ENCODE measurements at places on chromosomes 6 and 20.

GRCh38 chr6:160398674-160399271, 50.6 kb downstream of the SLC22A3 start:
- DNase-seq = peak; percentile 31

- DNase-seq = peak; percentile 34
Measured at GRCh38 chr20:7980332-7981046, 39.1 kb downstream of the TMX4 start.

DNA sequence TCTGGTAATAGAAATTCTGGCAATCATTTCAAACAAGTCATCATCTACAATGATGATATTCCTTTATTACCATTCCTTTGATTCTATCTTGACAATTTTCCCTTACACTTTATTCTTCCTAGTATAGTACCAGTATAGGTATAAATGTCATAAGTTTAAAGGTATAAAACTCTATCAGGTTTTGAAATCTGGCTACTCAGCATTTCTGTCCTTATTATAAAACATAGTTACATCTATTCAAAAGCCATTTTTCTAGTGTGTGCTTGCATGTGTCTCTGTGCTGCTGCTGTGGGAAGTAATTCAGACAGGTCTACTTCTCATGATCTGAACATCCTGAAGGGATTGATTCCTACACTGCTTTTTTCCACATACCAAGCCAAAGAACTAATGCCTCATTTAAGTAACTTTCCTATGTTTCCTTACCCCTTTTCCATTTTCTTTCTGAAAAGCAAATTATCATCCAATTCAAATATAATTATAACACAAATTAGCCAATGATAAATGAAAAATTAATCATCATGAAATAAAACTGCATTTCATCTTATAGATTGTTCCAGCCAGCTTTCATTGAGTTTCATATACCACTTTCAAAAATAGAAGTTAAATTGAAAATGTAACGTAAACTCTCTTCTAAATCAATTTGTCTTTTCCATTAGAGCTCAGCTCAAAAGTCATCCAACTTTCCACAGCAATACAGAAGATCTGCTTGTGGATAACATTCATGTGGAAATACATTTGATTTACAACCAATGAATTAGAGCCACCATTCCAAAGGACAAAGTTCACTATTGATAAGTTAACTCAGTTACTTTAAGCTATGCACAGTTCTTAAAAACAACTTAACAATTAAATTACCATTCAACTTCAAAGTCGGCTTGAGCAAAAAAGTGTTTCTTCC, 35.9 kb downstream of the COL12A1 start:
- no peak for DNase-seq

DNA sequence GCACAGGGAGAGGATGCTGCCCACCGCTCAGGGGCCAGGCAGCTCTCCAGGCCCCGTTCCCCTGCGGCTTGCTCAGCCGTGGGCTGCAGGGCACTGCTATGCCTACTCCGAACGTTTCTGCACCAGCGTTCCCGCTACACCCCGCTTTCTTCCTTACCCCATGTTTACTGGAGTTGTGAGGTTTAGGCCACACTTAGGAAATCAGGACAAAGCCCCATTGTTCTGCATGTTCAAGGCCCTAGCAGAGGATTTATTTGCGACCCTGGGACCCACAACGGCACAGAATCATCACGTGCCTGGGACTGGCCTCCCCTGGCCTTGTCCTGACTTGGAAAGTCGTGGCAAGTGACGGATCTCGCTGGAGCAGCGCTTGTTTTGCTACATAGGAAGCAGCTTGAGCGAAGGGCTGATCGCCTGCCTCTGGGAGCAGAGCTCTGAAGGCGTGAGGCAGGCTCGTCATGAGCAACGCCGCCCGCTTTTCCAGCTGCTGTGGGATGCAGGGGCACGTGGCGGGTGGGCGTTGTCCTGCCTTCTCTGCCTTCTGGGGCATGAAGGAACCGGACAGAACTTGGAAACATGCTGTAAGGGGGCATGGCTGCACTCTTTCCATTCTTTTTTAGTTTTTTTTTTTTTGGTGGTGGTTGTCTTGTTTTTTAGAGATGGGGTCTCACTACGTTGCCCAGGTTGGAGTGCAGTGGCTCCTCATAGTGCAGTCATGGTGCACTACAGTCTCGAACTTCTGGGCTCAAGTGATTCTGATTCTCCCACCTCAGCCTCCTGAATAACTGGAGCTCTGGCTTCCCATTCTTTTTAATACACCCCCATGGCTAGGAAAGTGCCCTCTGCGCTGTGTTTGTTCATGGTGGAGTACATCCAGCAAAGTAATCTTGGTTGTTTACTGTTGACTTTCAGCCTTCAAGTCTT, 14.6 kb upstream of the TMEM181 start:
- DNase-seq = no peak

DNA sequence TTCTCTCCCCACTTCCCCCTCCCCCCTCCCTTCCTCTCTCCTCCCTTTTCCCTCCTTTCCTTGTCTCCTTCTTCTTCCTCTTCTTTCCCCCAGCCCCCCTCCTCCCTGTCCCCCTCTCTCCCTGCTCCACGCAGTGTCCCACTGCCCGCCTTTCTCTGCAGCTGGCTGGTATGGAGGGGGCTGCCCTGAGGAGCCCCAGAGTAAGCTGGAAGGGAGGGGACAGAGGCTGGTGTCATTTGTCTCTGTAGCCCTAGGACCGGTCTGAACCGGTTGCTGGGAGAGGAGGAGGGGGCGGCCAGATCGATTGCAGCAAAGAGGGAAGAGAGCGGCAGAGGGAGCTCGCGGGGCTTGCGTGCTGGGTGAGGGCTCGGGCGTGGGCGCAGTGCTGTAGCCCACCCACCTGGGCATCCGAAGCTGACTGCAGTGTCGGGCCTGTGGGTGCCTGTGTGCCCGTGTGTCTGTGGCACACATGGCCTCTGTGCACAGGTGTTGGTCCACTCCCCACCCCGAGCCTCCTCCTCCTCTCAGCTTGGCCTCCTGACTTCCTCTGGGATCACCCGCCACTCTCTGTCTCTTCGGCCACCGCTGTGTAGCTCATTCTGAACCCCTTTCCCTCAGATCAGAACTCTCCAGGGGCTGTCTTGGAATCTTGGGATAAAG, 50.6 kb downstream of the SRC start:
- no peak for DNase-seq

GRCh38 chr6:87212596-87212995, 57.2 kb downstream of the ZNF292 start:
- no peak for DNase-seq

- no peak for DNase-seq
Measured at GRCh38 chr6:20630136-20630535, 95.9 kb downstream of the CDKAL1 start.

- no peak for DNase-seq
Measured at GRCh38 chr20:63049561-63050221, 42.9 kb upstream of the BHLHE23 start.

- DNase-seq = peak; percentile 44
Measured at GRCh38 chr20:3115190-3116107, 30.9 kb upstream of the AVP start.

DNA sequence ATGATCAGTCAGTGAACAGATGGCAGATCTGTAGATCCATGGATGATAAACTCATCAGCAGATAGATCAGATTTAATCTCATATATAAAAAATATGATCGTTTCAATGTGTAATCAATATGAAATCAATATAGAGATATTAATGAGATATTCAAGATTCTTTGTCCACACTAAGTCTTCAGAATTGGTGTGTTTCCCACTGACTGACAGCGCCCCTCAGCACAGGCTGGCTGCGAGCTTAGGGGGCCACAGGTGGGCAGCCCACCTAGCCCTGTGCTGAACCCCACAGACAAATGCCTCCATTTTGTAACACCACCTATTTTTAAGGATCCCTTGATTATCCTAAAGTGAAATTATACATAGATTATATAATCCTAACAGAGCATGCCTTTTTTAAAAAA, 32.3 kb downstream of the FRMD1 start:
- no peak for DNase-seq

- peak; percentile 48 for DNase-seq
Measured at GRCh38 chr6:14910692-14911547, 334.9 kb upstream of the JARID2 start.

DNA sequence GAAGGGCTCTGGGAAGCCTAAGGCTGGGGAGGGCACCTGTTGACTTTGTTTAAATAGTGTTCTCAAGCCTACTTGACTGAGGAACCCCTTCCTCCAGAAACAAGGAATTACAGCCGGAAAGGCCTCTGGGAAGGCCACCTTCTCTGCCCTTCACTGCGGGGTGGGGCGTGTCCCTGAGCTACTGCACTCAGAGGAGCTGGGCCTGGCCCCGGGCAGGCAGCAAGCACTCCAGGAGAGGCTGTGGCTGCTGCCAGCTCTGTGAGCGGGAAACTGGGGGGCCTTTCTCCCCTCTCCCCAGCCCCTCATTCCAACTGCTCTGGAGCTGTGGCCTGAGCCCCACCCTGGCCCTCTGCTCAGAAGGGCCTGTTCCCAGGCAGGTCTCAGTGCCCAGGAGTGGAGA, 4.0 kb upstream of the OSBPL2 start:
- no peak for DNase-seq

- DNase-seq = no peak
Measured at GRCh38 chr6:131262060-131262459, 126.8 kb downstream of the AKAP7 start.

DNA sequence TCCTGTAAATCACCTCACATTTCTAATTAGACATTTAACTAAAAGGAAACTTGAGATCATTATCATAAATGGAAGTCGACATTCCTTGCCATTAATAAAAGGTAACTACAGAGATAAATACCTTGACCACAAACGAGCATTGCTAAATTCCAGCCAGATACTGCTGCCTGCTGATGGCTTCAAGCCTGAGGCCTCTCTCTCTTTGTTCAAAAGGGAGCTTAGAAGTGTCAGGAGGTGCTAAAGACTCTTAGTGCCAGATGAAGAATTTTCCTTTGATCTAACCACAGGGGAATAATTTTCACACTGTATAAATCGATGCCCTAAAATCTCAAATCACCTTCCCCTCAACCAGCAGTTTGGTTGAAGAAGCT, 248.2 kb upstream of the PMEPA1 start:
- no peak for DNase-seq

- DNase-seq = no peak
Measured at GRCh38 chr6:149356081-149356750, 38.7 kb downstream of the TAB2 start.

- peak; percentile 47 for DNase-seq
Measured at GRCh38 chr20:36461600-36462439, 79.5 kb upstream of the MYL9 start.

DNA sequence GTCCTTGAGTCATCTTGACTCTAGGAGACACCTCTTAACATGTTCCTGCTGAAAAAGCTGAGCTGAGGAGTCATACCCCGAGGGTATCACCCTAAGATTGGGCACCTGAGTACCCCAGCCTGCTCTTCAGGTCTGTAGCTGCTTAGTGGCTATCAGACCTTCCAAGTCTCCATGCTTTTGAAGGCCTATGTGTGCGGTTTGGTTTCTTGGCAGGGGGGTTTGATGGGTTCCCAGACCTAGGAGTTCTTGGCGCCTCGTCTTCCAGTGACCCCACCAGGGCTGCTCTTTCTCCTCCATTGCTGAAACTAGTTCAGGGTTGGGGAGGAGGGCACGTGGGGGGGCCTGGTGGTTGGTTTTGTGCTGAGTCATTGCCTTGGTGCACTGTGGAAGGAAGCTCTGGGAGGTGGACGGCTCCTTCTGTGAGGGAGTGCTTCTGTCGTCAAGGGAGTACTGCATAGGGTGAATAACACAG, 20.1 kb downstream of the IGF2R start:
- no peak for DNase-seq

DNA sequence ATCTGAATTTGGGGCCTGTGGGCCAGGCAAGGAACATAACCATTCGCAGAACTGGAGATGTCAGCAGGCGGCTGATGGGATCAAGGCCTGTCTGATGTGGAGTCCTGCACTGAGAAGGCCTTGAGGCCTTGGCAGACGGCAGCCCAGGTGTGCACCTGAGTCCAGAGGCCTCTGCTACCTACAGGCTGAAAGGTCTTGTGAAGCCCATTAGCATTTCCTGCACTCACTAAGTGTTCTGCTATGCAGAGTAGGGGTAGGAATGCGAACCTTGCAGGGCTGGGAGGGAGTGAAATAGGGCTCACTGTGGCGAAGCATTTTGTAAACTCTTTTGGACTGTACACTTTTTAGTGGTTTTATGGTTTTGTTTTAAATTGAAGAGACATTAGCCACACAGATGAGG, 48.3 kb upstream of the RNF24 start:
- no peak for DNase-seq

Measured in fibroblast of lung (primary cell).